ENCODE measurements at places on chromosomes 3 and 15.
A peak's percentile ranks its signal among the peaks of the same experiment; 100 is the strongest.

DNA sequence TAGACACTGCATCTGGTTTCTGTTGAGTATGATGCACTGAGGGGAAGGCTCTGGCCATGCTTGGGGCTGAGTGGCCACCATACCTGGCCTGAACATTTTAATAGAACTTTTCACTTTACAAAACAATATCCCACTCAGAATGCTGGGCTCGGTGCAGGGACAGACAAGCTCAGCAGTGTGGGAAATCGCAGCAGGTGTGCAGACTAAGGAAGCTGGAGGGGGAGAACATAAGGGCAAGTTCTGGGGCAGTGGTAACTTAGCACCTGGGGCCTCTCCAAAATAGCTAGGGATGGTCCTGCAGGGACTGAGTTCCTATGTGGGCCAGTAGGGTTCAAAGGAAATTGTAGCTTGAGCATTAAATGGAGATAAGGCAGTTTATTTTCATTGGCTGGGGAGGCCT is 90.9 kb upstream of the RNU6-1 start:
- DNase-seq, result no peak

DNA sequence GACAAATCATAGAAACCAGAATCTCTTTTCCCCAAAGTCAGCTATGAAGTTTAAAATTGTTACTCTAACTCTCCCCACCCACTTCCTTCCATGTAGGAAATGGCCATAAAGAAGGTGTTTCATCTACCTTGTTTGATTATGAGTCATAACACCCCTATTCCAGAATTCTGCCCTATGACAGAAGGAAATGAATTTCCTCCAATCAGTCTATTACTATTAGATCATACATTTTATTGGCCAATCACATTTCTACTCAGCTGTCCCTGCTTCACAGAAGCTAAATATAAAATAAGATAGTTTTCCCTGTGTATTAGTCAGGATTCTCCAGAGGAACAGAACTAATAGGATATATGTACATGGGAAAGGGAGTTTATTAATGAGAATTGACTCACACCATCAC is 102.1 kb downstream of the TGFBR2 start:
- no peak for DNase-seq

- DNase-seq, result no peak
These were observed 991.2 kb downstream of the TUSC7 start for GRCh38 chr3:117700573-117701360.

DNA sequence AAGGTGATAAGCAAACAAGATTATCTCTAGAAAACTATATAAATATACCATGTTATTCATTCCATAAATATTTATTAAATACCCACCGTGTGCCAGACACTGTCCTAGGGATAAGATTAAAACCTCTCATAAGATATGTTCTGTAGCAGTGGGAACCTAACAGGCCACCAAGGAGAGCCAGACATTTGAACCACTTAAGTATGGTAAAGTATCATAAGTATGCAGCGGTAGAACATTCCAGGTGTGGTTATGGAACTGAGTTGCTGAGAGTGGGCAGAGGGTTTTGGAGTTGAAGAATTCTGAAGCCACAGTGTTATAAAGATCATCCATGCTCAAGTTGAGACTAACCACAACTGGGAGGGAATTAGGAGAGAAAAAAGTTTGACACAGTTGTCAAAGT is 14.7 kb downstream of the FILIP1L start:
- DNase-seq, result no peak

DNA sequence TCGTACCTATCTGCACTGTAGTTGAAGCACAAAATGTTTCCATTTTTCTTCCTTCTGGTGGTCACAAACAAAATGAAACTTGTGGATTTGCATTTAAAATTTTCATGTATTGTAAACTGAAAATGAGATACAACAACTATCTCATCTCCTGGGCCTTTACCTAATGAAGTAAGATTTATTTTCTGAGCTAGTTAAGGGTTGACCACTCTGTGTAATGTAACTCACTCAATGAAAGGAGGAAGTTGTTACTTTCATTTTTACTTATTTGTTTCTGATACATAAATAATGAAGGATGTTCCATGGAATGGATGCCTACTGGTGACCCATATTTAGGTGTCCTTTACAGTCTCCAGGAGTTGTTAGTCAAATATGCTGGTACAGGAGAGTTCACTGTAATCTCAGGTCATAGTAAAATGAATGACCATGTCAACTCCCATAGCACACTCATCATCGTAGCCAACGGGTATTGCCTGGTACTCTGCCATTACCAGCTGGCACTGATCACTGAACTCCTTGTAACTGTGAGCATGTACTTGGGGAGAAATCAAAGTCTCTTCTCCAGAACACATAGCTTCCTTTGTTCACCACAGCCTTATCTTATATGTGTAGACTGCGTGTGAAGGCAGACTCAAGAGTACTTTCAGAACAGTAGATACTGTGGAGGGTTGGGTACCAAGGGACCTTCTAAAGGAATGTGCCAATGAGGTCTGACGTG is 474.2 kb upstream of the ROBO2 start:
- no peak for DNase-seq

- DNase-seq, result no peak
These were observed 127.5 kb upstream of the THRB start for GRCh38 chr3:24622138-24622537.

- no peak for DNase-seq
These were observed 965 bp upstream of the CRBN start for GRCh38 chr3:3180456-3180855.

DNA sequence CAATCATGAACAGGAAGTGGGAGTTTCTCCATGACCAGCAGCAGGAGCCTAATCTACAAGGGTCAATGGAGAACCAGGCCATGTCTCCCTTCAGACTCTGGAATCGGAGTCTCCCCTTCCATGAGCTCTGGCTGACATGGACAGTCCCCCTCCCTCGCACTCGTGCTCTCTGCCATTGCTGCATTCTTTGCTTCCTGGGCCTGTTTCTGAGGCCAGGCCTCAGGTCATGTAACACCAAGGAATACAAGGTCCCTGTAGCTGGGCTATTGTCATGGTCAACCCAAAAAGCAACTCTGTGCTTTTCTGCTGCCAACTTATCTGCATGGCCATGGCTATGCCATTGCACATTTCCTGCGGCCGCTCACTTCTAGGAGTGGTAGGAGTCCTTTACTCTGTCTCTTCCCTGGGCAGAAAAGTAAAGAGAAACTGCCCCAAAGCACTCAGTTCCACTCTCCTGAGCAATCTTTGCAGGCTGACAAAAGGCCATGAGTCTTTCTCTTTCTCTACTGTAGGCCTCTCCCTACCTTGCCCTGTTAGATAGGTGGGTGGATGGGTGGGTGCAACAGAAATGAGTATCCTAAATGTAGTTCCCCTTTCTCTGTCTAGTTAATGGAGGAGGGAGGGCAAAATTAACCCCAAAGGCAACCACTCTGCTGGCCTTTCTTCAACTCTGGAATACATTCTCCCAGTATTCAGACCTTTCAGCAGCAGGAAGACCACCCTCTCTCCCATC is 40.8 kb upstream of the PROK2 start:
- DNase-seq, result no peak

- DNase-seq, result no peak
These were observed 6.2 kb downstream of the SLC33A1 start for GRCh38 chr3:155847993-155848392.

- DNase-seq, result no peak
These were observed 162.4 kb downstream of the NSUN3 start for GRCh38 chr3:94225148-94225865.

- DNase-seq, result no peak
These were observed 103.4 kb downstream of the WNT7A start for GRCh38 chr3:13776253-13777050.

GRCh38 chr15:60301024-60301423 is 96.8 kb downstream of the ANXA2 start:
- DNase-seq, result no peak

- DNase-seq, result no peak
These were observed 30.1 kb downstream of the CFAP161 start for GRCh38 chr15:81163961-81164800.

DNA sequence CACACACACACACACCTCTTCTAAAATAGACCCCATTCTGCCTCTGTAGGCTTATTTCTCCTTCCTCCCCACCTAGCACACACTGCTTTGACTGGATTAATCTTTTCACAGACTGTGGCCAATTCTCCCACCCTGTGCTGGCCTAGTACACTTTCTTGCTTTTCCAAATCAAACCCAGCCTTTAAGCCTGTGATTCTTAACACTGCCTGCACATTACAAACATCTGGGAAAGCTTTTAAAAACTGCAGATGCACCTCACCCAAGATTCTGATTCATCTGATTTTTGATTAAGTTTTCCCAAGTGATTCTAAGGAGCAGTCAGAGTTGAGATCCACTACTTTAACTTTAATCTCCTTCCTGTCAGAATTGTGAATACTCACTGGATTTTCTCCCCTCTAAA is 12.8 kb downstream of the CSNK1G1 start:
- DNase-seq, result no peak

GRCh38 chr3:158451405-158452055 is 119.5 kb upstream of the MLF1 start:
- DNase-seq, result no peak

GRCh38 chr3:113223475-113224281 is 12.3 kb downstream of the BOC start:
- DNase-seq, result peak; percentile 65

DNA sequence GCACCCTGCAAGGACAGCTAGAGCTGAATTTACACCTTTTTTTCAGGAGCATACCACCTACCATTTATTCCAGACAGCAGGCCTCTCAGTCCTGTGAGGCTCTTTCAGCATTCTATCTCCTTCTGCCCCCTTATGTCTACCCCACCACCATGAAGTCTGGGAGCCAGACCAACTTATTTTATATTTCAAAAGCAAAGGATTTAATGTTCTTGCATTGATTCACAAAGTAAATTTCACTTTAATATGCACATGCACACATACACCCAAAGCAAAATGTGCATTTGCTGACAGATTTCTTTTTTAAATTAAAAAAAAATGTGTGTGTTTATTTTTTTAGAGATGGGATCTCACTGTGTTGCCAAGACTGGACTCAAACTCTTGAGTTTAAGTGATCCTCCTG is 264.2 kb upstream of the LRRC3B start:
- no peak for DNase-seq

DNA sequence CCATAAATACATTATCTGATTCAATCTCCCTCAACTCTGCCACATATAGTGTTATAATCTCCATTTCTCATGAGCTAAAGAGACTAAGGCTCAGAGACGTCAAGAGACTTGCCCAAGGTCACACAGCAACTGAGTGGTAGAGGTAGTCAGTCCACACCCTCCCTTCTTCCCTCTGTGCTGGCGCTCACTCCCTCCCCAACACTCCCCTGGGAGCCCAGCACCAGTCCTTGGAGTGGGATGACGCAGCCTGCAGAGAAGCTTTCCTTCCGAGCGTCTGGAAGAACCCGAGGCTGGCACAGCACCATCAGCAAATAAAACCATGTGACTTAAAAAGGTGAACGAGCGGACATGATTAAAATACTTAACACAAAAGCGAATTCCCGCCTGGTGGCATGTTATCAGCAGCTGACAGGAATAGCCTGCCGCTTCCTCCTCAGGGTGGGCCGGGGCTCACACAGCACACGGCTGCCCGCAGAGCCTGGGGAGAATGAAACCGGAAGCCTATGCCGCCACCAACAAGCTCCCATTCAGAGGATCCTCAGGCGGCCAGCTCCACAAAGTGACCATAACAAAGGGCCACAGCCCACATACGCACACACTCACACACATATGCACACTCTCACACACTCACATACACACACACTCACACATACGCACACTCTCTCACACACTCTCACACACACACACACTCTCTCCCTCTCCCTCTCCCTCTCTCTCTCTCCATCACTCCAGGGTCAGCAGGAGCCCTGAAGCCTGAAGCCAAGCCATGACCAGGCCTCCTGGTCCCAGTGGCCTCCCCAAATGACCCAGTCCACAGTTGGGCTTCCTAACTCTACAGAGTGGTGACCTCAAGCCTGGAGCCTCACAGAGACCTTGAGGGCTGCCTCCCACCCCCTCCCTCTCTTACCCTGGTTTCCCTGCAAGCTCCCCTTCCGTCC is 120.5 kb downstream of the XXYLT1 start:
- no peak for DNase-seq

DNA sequence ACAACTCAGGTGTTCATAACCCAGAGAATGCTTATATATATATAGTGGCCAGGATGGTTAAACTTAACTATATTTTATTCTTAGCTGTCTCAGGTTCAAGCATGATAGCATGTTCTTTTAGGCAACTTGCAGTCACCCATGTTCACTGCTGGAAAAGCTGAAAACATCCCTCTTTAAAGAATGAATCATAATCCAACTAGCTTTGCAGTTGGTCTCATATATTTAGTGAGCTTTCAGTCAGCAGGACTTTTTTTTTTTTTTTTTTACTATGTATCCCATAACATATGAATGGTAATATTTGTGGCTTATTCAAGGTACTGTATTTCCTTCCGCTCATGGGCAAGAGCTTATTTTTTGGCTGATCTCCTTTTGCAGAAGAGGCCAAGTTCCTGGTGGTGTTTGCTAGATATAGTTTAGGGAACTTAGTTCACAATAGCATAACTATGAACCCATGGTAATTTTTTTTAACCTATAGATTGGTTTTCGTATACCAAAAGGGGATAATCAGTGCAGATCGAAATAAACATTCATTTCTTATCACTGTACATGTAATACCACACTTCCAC is 77.6 kb downstream of the CMSS1 start:
- DNase-seq, result no peak

DNA sequence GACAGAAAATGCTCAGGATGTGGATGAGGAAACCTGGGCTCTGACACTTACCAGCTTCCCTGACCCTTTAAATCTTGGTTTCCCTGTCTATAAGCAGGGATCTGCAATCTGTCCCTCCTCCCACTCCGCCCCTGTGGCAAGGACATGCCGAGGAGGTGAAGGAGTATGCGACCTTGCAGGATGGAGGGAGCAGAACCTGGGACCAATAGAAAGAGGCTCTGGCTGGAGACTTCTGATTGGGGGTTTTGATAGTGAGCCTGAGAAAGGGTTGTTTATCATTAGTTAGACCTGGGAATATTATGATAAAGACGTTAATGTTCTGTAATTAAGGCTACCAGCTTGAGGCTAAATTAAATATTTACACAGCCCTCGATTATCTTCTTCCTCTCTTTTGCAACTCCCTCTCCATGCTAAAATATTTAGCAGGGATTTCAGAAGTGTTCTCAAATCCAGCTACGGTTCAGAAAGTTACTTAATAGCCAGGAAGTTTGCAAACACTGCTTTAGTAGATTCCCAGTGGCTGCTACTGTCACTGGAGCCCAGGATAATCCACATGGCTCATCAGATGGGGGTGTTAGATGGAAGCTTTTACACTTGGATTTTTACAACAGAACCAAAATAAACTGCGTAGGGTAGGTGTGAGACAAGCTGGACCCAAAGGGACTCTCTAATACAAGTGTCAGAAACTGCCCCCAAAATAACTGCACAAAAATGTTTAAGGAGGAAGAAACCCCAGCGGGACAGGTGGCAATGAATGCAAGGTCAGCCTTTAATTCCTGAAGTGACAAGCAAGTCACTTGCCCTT is 9.2 kb upstream of the PAQR5 start:
- DNase-seq, result no peak

GRCh38 chr3:23493889-23494288 is 290.8 kb downstream of the UBE2E2 start:
- no peak for DNase-seq

- no peak for DNase-seq
These were observed 1.9 kb downstream of the UBR1 start for GRCh38 chr15:43103907-43104306.

- no peak for DNase-seq
These were observed 17.1 kb upstream of the VILL start for GRCh38 chr3:37973246-37974054.
